ENCODE measurements at places on chromosomes 16 and 17. TPM values are rescaled to one million over a fixed set of nuclear protein-coding genes. Genes with fewer than 3 reads are reported as not detected.

- no peak for DNase-seq
- peaks cover 50% of the 10 kb centered on the region for H3K4me1 ChIP-seq
- no peak overlapping the region for H3K27ac ChIP-seq
- no peak overlapping the region for H3K4me3 ChIP-seq
- peaks cover 10% of the 10 kb centered on the region for H3K36me3 ChIP-seq
These were observed 61.8 kb downstream of the ARSG start for GRCh38 chr17:68353111-68353521.

GRCh38 chr17:20232611-20233010, 223.5 kb downstream of the SPECC1 start:
- H3K36me3 ChIP-seq, result peaks cover 13% of the 10 kb centered on the region
- peaks cover 42% of the 10 kb centered on the region for H3K4me1 ChIP-seq
- H3K27ac ChIP-seq, result no peak overlapping the region
- H3K27me3 ChIP-seq, result no peaks in the 10 kb centered on the region
- DNase-seq, result no peak

DNA sequence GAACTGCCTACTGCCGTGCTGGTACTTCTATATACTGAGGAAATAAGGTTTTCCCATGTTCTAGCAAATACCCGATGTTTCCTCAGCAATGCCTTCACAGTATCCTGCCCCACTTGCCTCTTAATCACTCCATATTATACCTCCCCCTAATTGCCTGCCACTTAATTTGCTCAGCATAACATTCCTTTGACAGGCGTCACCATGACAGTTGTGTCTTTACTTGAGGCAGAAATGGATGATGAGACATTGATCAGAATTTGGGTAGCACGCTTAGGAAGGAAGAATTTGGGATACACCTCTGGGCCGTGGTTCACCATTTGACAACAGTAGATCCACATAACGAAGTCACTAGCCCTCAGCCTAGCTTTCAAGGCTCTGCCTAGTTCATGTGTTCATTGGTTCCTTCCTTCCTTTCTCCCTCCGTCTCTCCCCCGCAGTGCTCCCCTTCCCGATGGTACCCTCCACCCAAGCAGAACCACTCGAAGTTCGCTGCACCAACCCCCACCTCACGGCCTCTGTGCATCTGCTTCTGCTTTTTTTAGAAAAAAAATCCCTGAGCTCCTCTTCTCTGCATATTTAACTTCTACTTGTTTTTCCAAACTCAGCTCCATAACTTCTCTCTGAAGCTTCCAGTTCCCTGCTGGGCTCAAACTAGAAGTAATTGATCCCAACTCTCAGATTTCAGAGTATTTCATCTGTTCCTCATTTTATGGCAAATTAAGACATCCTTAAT, 19.4 kb downstream of the IQCK start:
- no peak overlapping the region for H3K4me3 ChIP-seq
- no peaks in the 10 kb centered on the region for H3K27me3 ChIP-seq
- no peak overlapping the region for H3K27ac ChIP-seq
- no peak for DNase-seq
- H3K36me3 ChIP-seq, result peaks cover 5% of the 10 kb centered on the region

DNA sequence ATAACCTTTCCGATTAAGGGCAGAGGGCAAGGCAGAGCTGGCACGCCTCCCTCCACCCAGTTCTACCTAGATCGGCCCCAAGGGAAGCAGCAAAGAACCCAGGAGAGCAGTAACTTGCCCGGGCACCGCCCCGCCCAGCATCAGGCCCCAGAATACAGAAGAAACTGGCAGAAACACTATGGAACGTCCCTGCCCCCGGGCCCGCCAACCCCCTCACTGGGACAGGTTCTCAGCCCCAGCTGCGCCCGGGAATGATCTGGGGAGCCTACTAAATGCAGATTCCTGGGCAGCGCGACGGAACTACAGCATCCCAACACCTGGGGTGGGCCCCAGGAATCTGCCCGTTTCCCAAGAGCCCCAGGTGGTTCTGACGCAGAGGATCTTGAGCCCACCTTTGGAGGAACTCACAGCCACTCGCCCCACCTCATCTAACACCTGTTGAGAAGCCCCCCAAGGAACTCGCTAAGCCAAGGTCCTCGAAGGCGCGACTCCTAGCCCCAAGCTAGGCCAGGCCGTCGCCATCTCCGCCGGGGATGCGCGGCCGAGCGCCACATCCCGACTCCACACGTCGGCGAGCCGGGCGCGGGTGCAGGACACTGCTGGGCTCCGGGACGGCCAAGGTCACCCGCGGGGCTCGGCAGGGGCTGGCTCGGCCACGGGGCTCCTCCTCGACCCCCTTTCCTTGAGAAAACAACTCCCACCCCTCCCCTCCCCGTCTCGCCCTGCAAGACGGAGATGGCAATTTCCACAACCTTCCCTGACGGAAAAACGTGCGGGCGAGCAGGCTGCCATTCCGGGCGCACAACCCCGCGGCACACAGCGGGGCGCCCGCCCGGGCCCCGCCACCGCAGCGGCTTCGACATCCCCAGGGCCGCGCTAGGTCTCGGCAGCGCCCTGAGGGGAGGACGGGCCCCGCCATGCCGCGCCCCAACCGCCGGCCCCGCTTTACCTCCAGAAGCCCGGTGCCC, 913 bp downstream of the CDIP1 start:
- no peaks in the 10 kb centered on the region for H3K27me3 ChIP-seq
- peak overlapping the region; percentile 21 for H3K27ac ChIP-seq
- peaks cover 43% of the 10 kb centered on the region for H3K4me1 ChIP-seq

GRCh38 chr17:4953451-4953961, 2.6 kb downstream of the ENO3 start:
- H3K4me3 ChIP-seq, result no peak overlapping the region
- peaks cover 20% of the 10 kb centered on the region for H3K4me1 ChIP-seq

- no peak overlapping the region for H3K27ac ChIP-seq
- peaks cover 3% of the 10 kb centered on the region for H3K4me1 ChIP-seq
- no peaks in the 10 kb centered on the region for H3K27me3 ChIP-seq
- H3K4me3 ChIP-seq, result no peak overlapping the region
- H3K36me3 ChIP-seq, result peaks cover 17% of the 10 kb centered on the region
These were observed 22.3 kb downstream of the GAN start for GRCh38 chr16:81337097-81337496.

- H3K36me3 ChIP-seq, result peaks cover 4% of the 10 kb centered on the region
- peak overlapping the region; percentile 77 for H3K4me3 ChIP-seq
- H3K4me1 ChIP-seq, result peaks cover 5% of the 10 kb centered on the region
- no peak overlapping the region for H3K27ac ChIP-seq
These were observed 435 bp downstream of the RPRML start for GRCh38 chr17:46978489-46979146.

- no peak overlapping the region for H3K27ac ChIP-seq
- DNase-seq, result no peak
- no peaks in the 10 kb centered on the region for H3K36me3 ChIP-seq
- H3K4me1 ChIP-seq, result peaks cover 10% of the 10 kb centered on the region
- no peaks in the 10 kb centered on the region for H3K27me3 ChIP-seq
These were observed 316.1 kb downstream of the PHKB start for GRCh38 chr16:47777220-47777619.

GRCh38 chr16:66706506-66706880, 9.9 kb upstream of the CMTM4 start:
- no peak overlapping the region for H3K4me3 ChIP-seq
- DNase-seq, result no peak
- H3K4me1 ChIP-seq, result no peaks in the 10 kb centered on the region
- no peaks in the 10 kb centered on the region for H3K36me3 ChIP-seq

DNA sequence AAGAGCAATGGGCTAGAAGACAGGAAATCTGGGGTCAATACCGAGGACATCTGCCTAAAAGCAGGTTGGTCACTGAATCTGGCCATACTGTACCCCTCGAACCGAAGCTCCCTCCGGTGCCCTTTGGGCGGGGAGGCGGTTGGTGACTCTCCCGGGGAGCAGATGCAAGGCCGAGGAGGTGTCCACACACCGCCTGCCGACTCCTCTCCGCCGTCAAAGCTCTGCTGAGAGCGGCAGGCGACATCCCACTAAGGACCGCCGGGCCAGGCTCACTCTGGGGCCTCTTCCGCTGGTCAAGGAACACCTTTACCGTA, 458 bp downstream of the ZNF200 start:
- peak overlapping the region; percentile 98 for H3K4me3 ChIP-seq
- peaks cover 4% of the 10 kb centered on the region for H3K27me3 ChIP-seq
- peaks cover 44% of the 10 kb centered on the region for H3K36me3 ChIP-seq
- no peak for DNase-seq

DNA sequence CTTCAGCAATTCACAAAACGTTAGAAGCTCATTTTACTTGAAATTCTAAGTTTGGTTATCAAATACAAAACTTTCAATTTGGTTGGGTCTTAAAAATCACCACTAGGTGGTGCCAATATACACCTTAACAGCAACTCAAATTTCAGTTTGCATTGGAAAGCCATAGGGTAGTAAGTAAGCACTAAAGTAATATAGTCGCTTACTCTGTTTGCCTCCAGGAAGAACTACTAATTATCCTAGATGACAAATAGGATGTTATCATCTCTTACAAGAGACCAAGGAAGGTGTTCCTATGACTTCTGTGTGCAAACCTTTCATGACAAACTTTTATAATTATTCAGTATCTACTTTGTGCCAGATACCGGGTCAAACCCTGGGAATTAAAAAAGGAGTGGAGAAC, 93.3 kb downstream of the MYO1D start:
- H3K4me3 ChIP-seq, result no peak overlapping the region
- H3K4me1 ChIP-seq, result no peaks in the 10 kb centered on the region
- no peaks in the 10 kb centered on the region for H3K27me3 ChIP-seq
- H3K27ac ChIP-seq, result no peak overlapping the region

DNA sequence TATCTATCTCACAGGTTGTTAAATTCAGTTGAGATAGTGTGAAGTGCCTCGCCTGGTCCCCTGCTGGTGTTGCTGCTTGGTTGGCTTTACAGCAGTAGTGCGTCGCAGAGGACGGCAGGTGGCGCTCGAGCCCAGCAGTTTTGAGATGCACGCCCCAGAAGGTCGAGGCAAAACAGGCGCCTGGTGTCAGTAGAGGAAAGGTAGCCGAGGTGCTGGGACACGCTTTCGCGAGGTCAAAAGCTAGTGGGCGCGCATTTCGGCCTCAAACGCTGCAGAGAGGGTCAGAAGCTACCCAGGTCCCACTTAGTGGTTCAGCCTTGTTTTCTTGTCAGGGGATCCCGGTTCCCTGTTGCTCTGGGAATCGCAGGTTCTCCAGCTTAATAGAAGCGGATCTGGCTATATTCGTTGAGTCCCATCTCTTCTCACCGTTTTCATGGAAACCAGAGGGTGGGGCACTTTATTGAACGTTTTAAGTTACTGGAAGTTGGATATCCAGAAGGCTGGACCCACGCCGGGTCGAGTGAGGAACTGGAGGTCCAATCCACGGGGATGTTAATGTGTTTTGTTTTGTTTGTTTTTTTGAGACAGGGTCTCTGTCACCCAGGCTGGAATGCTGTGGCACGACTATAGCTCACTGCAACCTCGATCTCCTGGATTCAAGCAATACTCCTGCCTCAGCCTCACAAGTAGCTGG, 10.3 kb upstream of the ZFP90 start:
- H3K27ac ChIP-seq, result peak overlapping the region; percentile 52
- peak; percentile 86 for DNase-seq
- peaks cover 19% of the 10 kb centered on the region for H3K4me1 ChIP-seq
- H3K36me3 ChIP-seq, result peaks cover 13% of the 10 kb centered on the region
- no peaks in the 10 kb centered on the region for H3K27me3 ChIP-seq

DNA sequence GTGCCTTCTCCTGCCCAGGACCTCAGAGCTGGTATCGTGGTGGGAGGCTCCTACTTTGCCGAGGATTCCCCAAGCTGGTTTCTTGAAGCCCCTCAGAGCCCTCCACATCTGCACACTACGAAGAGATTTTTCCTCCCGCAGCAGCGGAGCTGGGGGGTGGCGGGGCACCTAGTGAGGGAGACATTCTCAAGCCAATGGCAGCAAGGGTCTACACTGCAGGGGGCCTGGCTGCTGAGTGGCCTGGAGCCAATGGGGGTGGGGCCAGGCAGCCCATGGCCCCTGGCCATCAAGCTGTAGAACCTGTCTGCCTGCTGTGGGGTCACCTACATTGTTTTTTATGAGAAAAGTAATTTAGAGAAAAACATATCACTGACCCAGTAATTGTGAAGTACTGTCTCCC, 5.0 kb downstream of the SLC26A11 start:
- no peaks in the 10 kb centered on the region for H3K36me3 ChIP-seq
- H3K4me3 ChIP-seq, result no peak overlapping the region
- H3K4me1 ChIP-seq, result peaks cover 5% of the 10 kb centered on the region
- no peaks in the 10 kb centered on the region for H3K27me3 ChIP-seq
- DNase-seq, result no peak

GRCh38 chr17:22511431-22511830, 819.1 kb downstream of the KCNJ18 start:
- H3K27me3 ChIP-seq, result no peaks in the 10 kb centered on the region
- no peak overlapping the region for H3K4me3 ChIP-seq
- no peaks in the 10 kb centered on the region for H3K36me3 ChIP-seq
- no peak for DNase-seq
- H3K27ac ChIP-seq, result no peak overlapping the region
- no peaks in the 10 kb centered on the region for H3K4me1 ChIP-seq

DNA sequence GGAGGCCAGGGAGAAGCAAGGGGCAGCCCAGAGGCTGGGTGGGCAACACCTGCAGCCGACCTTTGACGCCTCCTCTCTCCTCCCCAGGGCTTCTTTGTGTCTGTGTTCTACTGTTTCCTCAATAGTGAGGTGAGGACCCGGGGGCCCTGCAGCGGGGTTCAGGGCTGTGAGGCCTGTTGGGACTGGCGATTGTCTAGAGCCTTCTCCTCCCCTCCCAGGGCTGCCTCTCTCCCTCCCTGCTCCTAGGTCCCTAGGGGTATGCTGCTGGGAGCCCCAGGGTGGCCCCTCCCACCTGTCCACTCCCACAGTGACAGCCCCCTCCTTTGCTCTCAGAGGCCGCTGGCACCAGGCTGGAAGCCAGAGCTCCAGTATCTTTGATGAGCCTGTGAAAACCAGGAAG, 10.8 kb upstream of the SPPL2C start:
- no peak overlapping the region for H3K4me3 ChIP-seq
- no peak for DNase-seq
- no peak overlapping the region for H3K27ac ChIP-seq
- H3K36me3 ChIP-seq, result no peaks in the 10 kb centered on the region

GRCh38 chr17:78526231-78527025, 50.8 kb downstream of the DNAH17 start:
- H3K27ac ChIP-seq, result no peak overlapping the region
- no peak overlapping the region for H3K4me3 ChIP-seq
- no peaks in the 10 kb centered on the region for H3K27me3 ChIP-seq
- no peaks in the 10 kb centered on the region for H3K36me3 ChIP-seq
- peaks cover 1% of the 10 kb centered on the region for H3K4me1 ChIP-seq
- no peak for DNase-seq

- no peak overlapping the region for H3K4me3 ChIP-seq
- no peaks in the 10 kb centered on the region for H3K36me3 ChIP-seq
- no peak overlapping the region for H3K27ac ChIP-seq
- no peak for DNase-seq
- no peaks in the 10 kb centered on the region for H3K4me1 ChIP-seq
- no peaks in the 10 kb centered on the region for H3K27me3 ChIP-seq
These were observed 4.1 kb downstream of the KRT31 start for GRCh38 chr17:41393294-41393693.

- peaks cover 10% of the 10 kb centered on the region for H3K4me1 ChIP-seq
- H3K27ac ChIP-seq, result no peak overlapping the region
- H3K27me3 ChIP-seq, result peaks cover 58% of the 10 kb centered on the region
- no peak overlapping the region for H3K4me3 ChIP-seq
These were observed 3.8 kb upstream of the NPTX1 start for GRCh38 chr17:80480248-80480647.

C1QTNF1 gene
- 0.14 TPM for total RNA-seq

KRTAP4-3 gene
- not detected for total RNA-seq

DPEP2 gene
- total RNA-seq, result 2.7 TPM

PRR29 gene
- 0.93 TPM for total RNA-seq

CHST5 gene
- total RNA-seq, result not detected
